ENCODE measurements at places on chromosomes 13 and 19.

DNA sequence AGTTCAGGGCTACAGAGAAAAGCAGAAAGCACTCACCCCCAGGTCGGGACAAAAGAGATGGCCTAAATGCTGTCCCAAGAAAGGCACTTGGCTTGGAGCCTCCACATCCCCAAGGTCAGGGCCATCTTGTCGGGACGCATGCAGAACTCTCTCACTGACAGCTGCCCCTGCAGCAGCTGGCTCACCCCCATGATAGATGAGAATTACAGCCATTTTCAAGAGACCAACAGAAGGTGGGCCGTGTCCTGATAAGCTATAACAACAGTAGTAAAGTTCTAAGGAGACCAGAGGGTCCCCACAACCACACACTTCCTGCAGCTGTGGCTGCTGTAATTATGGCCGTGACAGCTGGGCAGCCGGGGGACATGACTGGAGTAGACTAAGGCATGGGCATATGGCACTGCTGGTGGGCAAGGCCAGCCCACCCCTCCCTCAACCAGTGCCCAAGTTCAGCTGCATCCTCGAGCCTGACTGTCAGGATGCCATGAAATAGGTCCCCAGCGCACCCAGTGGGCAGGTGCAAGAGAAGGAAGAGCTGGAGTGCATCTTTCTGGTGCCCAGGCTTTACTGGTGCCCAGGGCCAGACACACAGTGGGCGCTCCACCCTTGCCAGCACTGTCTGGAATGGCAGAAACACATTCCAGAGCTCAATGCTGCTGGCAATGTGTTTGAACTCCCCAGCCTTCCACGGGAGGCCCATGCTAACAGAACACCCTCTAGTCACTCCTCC lies 436.7 kb upstream of the ZNF507 start:
- no peak for DNase-seq

GRCh38 chr13:50284540-50284939 lies 269.3 kb downstream of the KCNRG start:
- no peak for DNase-seq

DNA sequence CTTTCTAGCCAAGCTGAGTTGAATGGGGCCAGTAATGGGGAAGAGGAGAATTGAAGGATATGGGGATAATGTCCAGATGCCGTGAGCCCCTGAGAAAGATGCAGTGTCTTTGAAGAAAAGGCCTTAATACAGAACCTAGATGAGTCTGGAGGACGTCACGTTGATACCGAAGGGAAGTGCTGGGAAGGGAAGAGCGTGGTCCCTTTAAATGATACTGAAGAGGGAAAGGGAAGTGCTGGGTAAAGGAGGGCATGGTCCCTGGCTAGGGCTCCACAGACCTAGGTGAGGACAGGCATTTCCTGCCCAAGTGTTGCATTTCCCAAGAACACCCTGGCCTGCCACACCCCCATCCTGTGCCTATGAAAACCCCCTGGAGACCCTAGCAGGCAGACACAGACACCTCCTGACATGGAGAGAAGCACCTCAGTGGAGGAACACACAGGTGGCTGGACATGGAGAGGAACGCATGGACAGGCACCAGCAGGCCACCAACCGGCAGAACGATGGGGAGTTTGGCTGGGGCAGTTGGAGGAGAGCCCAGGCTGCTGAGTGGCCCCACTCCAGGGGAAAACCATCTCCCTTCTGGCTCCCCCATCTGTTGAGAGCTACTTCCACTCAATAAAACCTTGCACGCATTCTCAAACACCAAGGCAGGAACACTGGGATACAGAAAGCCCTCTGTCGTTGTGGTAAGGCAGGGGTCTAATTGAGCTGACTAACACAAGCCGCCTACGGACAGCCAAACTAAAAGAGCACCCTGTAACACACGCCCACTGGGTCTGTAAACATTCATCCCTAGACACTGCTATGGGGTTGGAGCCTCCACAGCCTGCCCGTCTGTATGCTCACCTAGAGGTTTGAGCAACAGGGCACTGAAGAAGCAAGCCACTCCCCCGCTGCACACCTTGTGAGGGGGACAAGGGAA lies 34.9 kb upstream of the POMP start:
- no peak for DNase-seq

GRCh38 chr13:106723036-106723435 lies 155.1 kb upstream of the ARGLU1 start:
- DNase-seq = no peak

DNA sequence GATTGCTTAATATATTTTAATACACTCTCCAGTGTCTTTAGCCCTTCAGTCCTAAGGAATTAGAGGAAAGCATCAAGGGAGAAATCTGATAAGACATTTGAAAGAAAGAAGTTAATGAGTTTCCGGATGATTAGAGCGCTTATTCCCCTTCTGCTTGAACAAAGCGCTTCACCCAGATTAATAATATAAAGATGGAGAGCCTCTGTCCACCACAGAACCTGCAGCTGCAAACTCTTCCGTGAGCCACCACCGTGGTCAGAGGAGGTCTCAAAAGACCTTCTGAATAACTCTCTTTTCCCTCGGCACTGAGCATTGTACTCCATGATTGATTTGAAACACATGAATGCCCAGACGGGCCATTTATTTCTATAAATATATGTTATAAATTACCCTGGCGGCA lies 14.2 kb upstream of the TUBGCP3 start:
- DNase-seq = no peak

- no peak for DNase-seq
These were observed 109.1 kb downstream of the KCTD12 start for GRCh38 chr13:76777096-76777495.

DNA sequence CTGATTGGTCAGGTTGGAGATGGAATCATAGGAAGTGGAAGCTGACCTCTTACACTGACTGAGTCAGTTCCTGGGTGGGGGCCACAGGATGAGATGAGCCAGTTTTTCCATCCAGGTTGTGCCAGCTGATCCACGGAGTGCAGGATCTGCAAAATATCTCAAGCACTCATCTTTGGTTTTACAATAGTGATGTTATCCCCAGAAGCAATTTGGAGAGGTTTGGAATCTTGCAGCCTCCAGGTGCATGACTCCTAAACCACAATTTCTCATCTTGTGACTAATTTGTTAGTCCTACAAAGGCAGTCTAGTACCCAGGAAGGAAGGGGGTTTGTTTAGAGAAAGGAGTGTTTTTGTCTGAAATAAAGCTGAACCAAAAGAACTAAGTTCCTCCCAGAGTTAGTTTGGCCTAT lies 212.8 kb downstream of the SLITRK6 start:
- no peak for DNase-seq

GRCh38 chr13:46507981-46508380 lies 45.0 kb upstream of the LRCH1 start:
- DNase-seq = no peak

DNA sequence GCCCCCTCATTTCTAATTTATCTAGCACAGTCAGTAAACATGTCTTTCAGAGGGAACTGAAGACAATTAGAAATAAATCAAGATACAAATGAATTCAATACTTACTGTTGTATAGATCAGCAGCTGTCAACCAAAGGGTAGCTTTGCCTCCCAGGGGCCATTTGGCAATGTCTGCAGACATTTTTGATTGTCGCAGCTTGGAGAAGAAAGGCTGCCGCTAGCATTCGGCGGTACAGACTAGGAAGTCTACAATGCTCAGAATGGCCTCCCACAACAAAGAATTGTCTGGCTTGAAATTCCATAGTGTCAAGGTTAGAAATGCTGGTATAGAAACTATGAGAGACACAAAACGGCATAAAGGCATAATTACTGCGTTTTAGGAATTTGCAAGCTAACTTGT lies 91.6 kb downstream of the RGCC start:
- no peak for DNase-seq

DNA sequence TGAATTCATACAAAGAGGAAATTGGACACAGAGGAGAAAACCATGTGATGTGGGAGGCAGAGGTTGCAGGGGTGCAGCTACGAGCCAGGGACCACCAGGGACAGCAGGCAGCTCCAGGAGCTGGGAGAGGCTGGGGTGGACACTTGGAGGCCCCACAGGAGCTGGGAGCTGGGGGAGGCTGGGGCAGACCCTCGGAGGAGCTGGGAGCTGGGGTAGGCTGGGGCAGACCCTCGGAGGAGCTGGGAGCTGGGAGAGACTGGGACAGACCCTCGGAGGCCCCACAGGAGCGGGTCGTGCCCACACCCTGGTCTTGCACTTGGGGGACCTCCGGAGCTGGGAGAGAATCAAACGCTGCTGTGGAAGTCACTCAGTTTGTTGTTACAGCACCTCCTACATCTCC lies 141.7 kb downstream of the SOX1 start:
- DNase-seq = no peak

DNA sequence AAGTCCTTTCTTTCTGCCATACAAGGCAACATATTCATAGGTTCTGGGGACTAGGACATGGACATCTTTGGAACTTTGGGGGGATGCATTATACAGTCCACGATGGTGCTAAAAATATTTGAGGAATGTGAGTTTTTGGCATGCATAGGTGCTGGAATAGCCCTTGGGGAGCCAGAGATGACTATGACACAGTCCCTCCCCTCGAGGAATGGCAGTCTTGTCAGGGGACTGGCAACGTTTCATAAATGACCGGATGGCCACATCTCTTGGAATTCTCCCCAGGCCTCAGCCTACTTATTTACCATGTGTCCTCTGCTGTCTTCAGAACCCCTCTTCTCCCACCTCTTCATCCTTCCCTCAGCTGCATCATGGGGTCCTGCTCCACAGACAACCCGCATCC lies 13.6 kb downstream of the MEIOSIN start:
- DNase-seq = no peak

DNA sequence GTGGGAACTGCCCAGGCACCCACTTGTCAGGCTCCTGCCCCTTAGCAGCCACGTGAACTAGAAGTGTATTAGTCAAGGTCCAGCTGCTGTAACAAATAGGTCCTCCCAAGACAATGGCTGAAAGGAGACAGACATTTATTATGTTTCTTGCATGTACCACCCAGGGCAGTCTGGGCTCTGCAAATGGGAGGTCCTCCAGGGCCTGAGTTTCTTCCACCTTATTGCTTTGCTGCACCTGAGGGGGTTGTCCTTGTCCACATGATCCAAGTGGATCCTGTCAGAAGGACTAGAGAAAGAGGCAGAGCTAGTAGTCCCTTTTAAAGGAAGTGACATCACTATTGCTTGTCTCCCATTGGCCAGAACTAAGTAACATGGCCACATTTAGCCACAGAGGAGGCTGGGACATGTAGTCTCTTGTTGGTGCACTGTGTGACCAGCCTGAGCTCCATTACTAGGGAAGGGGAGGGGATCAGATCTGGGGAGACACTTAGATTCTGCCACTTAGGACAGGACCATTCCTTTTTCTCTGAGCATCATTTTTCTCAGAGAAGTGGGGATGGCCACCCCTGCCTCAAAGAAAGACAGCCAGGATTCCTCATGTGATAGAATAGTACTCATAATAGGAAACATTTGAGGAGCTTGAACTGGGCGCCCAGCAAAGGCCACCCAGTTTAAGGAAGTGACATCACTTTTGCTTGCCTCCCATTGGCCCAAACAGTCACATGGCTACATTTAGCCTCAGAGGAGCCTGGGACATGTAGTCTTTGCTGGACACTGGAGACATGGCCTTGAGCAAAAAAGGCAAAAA lies 15.1 kb downstream of the CC2D1A start:
- no peak for DNase-seq

GRCh38 chr13:67650471-67650870 lies 420.3 kb upstream of the PCDH9 start:
- DNase-seq = no peak

GRCh38 chr13:32511482-32511881 lies 27.1 kb downstream of the N4BP2L2 start:
- no peak for DNase-seq

- DNase-seq = no peak
These were observed 180.4 kb downstream of the RBM26 start for GRCh38 chr13:79225487-79226232.

- DNase-seq = no peak
These were observed 54.6 kb downstream of the ATP11A start for GRCh38 chr13:112744168-112745021.

DNA sequence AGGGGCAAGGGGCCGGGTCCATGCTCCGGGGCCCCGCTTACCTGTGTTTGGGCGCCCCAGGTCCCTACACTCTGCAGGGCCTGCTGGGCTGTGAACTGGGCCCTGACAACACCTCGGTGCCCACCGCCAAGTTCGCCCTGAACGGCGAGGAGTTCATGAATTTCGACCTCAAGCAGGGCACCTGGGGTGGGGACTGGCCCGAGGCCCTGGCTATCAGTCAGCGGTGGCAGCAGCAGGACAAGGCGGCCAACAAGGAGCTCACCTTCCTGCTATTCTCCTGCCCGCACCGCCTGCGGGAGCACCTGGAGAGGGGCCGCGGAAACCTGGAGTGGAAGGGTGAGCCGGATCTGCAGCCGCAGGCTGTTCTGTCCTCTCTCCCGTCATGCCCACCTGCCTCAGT lies 1.7 kb downstream of the FCGRT start:
- no peak for DNase-seq

GRCh38 chr19:44731622-44732021 lies 16.9 kb upstream of the BCL3 start:
- no peak for DNase-seq
